ENCODE measurements at places on chromosomes 11 and 22.

- DNase-seq: no peak
Observed at GRCh38 chr11:74090701-74091100, 80.1 kb downstream of the C2CD3 start.

DNA sequence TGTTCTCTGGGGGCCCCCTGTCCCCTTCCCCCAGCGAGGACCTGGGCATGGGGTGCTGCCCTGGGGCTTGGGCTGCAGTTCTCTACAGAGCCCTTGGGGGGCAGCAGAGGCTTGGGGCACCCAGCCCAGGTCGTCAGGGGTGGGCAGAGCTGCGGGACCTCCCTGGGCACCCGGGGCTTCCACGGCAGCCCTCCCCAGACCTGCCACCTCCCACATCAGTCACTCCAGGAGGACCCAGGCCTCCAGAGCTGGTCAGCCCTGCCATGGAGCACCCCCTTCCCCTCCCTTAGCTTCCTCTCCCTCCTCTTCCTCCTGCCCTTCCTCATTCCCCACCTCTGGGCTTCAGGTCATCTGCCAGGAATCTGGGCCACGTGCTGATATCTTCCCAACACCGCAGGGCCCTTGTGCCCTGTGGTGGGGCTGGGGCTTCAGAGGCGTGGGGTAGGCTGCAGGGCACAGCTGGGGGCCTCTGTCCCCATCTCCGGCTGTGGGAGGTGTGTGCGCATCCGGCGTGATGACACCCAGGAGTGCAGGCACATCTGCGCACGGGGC is 5.8 kb downstream of the TSPAN4 start:
- no peak for DNase-seq

DNA sequence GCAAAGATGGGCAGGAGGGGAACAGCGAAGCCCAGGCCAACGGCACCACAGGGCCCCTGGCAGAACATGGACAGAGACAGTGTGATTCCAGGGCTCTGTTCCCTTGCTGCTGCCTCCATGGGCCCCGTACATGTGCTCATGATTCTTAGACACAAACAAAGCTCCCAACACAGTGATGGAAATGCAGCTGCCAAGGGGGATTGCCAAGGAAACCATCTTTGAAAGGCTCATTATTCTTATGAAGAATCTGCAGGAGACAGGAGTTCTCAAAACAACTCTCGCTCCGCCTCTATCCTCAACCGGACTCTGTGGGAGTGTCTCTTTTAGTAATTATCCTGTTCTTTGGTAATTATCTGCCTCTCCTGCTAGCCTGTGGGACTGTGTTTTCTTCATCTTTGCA is 32.2 kb downstream of the SERPINH1 start:
- DNase-seq: no peak

GRCh38 chr11:20031155-20032001 is 128.9 kb downstream of the DBX1 start:
- DNase-seq: no peak

DNA sequence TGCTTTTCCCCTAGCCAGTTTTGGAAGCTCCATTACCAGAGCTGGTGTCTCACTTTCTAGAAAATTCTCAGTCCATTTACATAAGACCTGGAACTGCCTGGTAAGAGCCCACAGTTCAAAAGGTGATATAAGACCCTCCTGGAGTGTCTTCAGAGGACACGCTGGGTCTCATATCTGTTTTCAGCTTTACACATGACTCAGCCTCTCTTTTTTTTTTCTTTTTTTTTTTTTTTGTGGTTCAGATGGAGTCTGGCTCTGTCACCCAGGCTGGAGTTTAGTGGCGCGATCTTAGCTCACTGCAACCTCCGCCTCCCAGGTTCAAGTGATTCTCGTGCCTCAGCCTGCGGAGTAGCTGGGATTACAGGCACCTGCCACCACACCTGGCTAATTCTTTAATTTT is 30.7 kb downstream of the WEE1 start:
- DNase-seq: no peak

DNA sequence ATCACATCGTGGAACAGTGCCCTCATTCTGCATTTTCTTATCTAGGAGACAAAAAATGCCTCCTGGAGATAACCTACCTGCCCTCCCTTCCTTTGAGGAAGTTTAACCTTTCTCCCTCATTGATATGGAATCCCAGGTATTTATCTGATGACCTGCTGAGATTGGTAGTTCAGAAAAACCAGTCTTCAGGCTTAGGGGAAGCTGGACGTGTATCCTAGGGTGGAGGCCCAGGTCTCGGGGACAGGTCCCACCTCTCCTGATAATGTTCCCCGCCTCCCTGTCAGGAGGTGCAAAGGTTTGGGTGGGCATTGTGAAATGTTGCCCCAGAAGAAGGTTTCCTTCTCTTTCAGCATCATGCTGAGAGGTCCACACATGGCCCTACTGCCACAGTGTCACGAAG is 186.9 kb upstream of the NAV2 start:
- no peak for DNase-seq

GRCh38 chr11:99706848-99707247 is 686.1 kb downstream of the CNTN5 start:
- no peak for DNase-seq

- DNase-seq: no peak
Observed at GRCh38 chr11:126837581-126837980, 163.0 kb downstream of the KIRREL3 start.

- no peak for DNase-seq
Observed at GRCh38 chr11:15907806-15908205, 448.5 kb downstream of the SOX6 start.

DNA sequence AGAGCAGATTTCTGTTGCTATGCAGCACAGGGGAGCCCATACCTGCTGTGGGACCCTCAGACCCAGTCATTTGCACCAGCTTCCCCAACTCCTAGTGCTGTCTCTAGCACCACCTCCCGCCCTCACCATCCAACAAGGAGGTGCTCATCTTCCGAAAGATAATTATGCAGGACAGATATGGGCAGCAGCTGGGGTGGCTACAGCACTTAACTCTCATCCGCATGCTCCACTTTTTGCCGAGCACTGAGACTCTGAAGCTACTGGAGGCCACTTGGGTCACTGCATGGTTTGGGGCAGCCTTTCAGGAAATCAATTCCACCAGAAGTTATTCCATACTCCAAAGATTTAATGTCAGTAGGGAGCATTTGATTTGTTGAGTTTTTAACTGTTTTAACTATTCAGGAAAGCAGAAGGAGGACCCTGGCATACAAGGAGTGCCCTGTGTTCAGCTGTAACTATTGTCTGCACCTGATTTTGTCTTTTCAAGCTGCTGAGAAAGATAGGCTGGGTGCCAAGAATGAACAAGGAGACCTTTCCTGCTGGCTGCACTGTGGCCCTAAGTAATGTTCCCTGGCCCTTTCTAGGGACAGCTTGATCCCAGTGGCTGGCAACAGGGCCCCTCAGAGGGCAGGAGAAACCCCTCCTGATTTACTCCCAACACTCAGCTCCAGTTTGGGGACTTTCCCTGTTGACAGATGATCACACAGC is 67.3 kb upstream of the CSNK2A3 start:
- no peak for DNase-seq

DNA sequence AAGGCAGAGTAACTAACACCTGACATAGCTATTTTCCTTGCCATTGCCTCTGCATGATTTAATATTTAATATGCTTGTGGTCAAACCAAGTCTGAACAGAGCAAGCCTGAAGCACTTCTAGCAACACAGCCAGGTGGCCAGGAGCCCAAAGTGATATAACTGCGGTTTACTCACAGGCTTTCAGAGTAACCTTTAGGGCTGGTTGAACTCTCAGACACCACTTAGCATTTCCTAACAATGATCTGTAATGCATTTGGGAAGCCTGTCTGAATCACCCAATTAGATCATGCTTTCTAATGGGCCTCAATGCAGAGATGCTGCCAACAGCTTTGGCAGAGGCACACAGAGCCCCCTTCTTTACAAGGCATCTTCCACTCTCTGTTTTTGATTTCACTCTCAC is 96.1 kb downstream of the FDX1 start:
- peak; percentile 70 for DNase-seq

DNA sequence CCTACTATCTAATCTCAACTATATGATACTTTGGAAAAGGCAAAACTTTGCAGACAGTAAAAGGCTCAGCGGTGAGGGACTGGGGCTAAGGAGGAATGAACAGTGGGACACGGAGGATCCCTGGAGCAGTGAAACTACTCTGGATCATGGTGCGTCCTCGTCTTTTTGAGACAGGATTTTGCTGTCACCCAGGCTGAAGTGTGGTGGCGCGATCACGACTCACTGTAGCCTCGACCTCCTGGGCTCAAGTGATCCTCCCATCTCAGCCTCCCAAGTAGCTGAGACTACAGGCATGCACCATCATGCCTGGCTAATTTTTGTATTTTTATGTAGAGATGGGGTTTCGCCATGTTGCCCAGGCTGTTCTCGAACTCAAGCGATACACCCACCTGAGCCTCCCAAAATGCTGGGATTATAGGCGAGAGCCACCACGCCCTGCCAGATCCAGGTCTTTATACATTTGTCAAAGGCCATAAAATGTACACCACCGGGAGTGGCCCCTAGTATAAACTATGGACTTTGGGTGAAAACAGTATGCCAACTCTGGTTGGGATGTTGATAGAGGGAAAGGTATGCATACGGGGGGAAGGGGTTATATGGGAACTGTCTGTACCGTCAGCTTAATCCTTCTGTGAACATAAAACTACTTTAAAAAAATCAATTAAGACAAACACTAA is 28.0 kb upstream of the CYP2D6 start:
- DNase-seq: no peak

DNA sequence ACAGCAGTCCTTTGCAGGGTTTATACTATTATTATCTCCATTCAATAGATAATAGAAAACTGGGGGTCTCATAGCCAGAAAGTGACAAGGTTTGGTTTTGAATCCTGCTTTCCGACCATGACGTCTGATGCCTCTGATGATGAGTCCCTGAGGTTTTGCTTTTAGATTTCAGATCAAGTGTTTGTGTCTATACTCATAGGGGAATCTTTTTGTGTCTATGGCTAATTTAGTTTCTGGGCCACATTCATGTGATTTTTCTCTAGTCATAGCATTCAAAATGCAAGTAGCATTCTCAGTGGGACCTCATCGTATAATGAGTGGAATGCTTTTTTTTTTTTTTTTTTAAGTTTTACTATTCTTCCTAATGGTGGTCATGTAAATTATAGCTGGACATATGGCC is 72.9 kb downstream of the TNRC6B start:
- DNase-seq: no peak

DNA sequence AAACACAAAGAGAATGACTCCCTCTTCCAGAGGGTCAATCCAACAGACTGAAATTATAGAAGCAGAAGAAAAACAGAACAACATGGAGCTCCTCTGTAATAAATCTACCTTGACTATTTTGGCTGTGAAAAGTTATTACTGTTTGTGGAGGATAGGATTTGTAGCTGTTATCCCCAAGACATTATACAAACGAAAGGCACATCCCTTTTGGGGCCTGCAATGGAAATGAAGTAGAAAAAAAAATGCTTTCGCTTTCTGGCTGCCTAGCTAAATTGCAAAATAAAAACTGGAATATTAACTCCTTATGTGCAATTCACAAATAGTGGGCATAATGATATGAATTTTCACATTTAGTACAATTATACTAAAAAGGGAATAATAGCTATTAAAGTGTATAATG is 123.8 kb upstream of the CCDC179 start:
- DNase-seq: no peak

DNA sequence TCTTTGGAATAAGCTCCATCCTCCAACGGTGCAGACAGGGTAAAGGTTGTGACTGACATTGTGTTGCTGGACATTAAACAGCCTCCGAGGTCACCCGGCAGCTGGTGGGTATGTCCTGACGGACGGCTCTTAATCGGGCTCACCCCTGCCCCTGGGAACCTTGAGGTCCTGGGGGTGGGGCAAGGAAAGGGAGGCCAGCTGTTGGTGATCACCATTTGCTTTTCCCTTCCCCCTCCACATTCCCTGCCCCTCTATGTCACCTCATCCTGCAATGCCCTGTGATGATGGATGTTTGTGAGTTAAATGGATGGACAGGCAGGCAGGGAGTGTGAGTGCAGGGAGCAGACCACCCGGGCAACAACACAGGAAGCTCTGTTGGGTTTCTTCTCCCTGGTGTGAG is 26.3 kb downstream of the APLNR start:
- no peak for DNase-seq

GRCh38 chr11:59267196-59267595 is 54.5 kb upstream of the MPEG1 start:
- no peak for DNase-seq

DNA sequence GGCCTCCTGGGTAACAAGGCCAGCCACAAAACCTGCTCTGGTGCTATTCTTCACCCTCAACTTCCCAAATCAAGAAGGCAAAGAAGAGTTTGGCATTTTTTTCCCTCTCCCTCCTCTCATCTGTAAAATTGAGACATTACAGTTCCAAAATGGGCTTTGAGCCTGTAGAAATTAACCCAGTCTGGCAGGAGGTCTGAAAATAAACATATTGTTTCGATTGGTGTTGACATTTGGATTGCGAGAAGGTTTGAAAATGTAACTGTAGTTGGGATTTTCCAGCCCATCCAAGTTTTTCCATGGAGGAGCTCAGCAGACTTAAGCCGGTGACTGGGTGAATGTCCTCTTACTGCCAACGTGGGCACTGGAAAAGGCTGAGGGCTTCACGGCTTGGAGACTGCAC is 35.0 kb upstream of the ALX4 start:
- DNase-seq: no peak

- no peak for DNase-seq
Observed at GRCh38 chr11:47189100-47189834, 3.0 kb upstream of the PACSIN3 start.

DNA sequence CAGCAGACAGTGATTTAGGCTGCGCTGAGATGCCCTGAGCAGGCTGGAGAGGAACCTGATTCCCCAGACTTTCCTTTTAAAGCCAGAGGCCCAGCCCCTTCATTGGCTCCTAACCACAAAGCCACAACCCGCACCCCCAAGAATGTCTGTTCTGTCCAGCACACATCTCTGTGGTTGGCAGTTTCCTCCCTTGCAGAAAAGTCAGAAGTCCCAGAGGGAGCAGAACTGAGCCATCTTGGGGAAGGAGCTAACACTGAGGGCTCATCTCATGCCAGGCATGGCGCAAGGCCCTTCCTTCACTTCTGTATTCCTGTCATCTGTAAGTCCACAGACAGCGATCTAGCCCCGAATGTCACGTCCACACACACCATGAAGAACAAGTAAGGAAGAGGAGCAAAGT is 97.1 kb upstream of the SYT13 start:
- no peak for DNase-seq

GRCh38 chr11:3014057-3014938 is 22.2 kb upstream of the NAP1L4 start:
- no peak for DNase-seq

- no peak for DNase-seq
Observed at GRCh38 chr11:104155375-104155774, 8.6 kb downstream of the PDGFD start.

DNA sequence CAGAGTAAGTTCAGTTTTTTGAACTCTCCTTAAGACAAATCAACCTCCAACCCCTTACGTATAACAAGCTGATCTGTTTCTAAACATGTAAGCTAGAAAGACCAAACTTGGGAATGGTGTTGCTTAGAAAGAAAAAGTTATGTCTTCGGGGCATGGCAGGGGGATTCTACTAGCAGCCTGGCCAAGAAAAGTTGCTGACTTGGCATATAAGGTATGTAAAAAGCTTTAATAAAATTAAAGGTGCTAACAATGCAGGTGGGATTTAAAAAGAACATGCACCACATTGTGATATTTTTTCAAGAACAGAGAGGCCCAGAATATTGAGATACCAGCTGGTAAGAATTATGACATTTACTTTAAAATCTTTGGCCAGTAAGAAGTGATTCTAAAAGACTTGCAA is 411.4 kb upstream of the CCDC90B start:
- no peak for DNase-seq
